ENCODE measurements at places on chromosomes 7 and 10. TPM values are rescaled to one million over a fixed set of nuclear protein-coding genes. Genes with fewer than 3 reads are reported as not detected.

The CCZ1B gene
- total RNA-seq: 16.8 TPM

The CHST12 gene
- 8.2 TPM for total RNA-seq

The PDZD7 gene
- 1.0 TPM for total RNA-seq

The TRIM50 gene
- not detected for total RNA-seq

The ADCY1 gene
- 0.15 TPM for total RNA-seq

The GDF2 gene
- not detected for total RNA-seq

The LIPK gene
- total RNA-seq: not detected

The PNLIPRP2 gene
- total RNA-seq: not detected

The CYP2C19 gene
- total RNA-seq: not detected

The PPP1R9A gene
- 0.15 TPM for total RNA-seq

The ELN gene
- total RNA-seq: 4.2 TPM

The SSC4D gene
- 0.67 TPM for total RNA-seq

The CALML3 gene
- not detected for total RNA-seq

The RNF32 gene
- total RNA-seq: 0.45 TPM

The CPN1 gene
- total RNA-seq: not detected

The RAPGEF5 gene
- 0.15 TPM for total RNA-seq

The SFRP4 gene
- not detected for total RNA-seq

The UNCX gene
- not detected for total RNA-seq

The FBXO24 gene
- total RNA-seq: 0.50 TPM

The MRLN gene
- not detected for total RNA-seq

The SERPINE1 gene
- 1,155 TPM for total RNA-seq

The PIP gene
- not detected for total RNA-seq

The LAMB4 gene
- total RNA-seq: 0.15 TPM

The CCDC146 gene
- 1.0 TPM for total RNA-seq

The FRAT1 gene
- 1.0 TPM for total RNA-seq

The ITGA8 gene
- total RNA-seq: not detected

The HYAL4 gene
- not detected for total RNA-seq

The CCDC136 gene
- total RNA-seq: 1.2 TPM

The MYO1G gene
- not detected for total RNA-seq

The COL17A1 gene
- total RNA-seq: under 0.01 TPM

The DIP2C gene
- total RNA-seq: 9.5 TPM

The ACSM6 gene
- total RNA-seq: not detected

The CH25H gene
- 0.30 TPM for total RNA-seq

All from bronchus fibroblast of lung (primary cell).